Large intestine (tissue), 12 donors: ENCODE measurements at places on chromosomes 3 and 15.

GRCh38 chr3:194986208-194987043, 284.5 kb downstream of the XXYLT1 start:
- H3K4me3 ChIP-seq = no peak overlapping the region
- H3K27ac ChIP-seq = no peak overlapping the region
- peaks cover 12% of the 10 kb centered on the region for H3K4me1 ChIP-seq
- DNase-seq = no peak
- H3K27me3 ChIP-seq = no peaks in the 10 kb centered on the region

DNA sequence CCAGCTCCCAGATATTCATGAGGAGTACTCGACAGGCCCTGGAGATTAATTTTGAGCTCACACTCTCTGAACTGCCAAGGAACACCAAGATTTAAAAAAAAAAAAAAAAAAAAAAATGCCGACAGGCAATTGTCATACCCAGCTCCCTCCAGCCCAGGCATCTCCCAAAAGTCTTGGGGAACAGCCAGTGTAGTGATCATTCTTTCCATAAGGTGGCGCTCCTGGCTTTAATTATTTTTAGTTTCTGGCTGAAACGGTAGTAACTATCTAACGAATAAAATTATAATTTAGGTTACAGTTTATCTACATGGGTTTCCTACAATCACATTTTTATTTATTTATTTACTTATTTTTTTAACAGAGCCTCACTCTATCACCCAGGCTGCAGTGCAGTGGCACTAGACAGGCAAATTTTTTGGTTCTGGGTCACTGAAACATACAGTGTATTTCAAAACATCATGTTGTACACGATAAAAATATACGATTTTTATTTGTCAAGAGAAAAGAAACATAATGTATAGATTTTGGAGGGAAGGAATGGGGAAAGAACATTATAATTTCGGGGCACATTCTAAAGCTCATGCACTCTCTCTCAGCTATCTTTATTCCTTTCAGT, 157.3 kb downstream of the ADAMTS9 start:
- H3K4me3 ChIP-seq = no peak overlapping the region
- H3K27me3 ChIP-seq = no peaks in the 10 kb centered on the region
- DNase-seq = peak; percentile 17
- peaks cover 2% of the 10 kb centered on the region for H3K36me3 ChIP-seq
- no peak overlapping the region for H3K27ac ChIP-seq
- no peaks in the 10 kb centered on the region for H3K4me1 ChIP-seq

GRCh38 chr3:189239616-189240015, 67.8 kb downstream of the TPRG1 start:
- H3K4me3 ChIP-seq = no peak overlapping the region
- no peaks in the 10 kb centered on the region for H3K27me3 ChIP-seq
- no peak overlapping the region for H3K27ac ChIP-seq
- H3K4me1 ChIP-seq = no peaks in the 10 kb centered on the region
- DNase-seq = no peak

DNA sequence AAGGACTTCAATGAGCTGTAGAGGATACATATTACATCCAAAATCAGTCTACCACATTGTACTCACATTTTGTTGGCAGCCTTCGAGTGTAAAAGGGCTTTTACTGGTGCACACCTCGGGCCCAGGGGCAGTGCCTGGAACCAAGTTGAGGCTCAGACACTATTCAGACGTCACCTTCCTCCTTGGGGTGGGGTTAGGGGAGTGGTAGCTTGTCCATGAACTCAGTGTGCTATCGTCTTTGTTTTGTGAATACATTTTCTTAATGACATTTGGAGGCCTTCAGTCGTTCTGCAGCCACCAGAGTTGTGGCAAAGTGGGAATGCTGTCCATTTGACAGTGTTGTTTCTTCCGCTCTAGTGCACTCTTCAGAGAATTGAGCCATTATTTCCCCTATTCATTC, 114.2 kb downstream of the PGPEP1L start:
- no peak overlapping the region for H3K4me3 ChIP-seq
- no peak overlapping the region for H3K27ac ChIP-seq
- peaks cover 17% of the 10 kb centered on the region for H3K36me3 ChIP-seq
- H3K4me1 ChIP-seq = peaks cover 4% of the 10 kb centered on the region
- no peak for DNase-seq

DNA sequence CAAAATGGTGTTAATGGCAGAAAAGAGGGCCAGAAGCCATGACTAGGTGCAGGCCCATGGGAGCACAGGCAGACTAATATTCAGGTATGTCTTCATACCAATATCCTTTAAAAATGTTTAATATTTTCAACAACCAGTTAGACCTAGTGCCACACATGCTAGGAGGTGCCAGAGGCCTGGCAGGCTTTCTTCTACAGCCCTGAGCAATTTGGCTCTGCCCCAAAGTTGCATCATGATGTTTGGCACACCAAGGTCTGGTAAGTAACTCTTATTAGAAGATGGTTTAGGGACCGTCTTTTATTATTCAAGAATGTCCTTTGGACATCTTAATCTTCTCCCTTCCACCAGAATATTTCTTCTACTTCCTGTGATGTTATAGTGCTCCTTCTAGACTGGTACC, 34.8 kb downstream of the MITF start:
- H3K4me3 ChIP-seq = no peak overlapping the region
- H3K27me3 ChIP-seq = no peaks in the 10 kb centered on the region
- H3K36me3 ChIP-seq = no peaks in the 10 kb centered on the region
- no peak overlapping the region for H3K27ac ChIP-seq
- no peak for DNase-seq
- no peaks in the 10 kb centered on the region for H3K4me1 ChIP-seq

DNA sequence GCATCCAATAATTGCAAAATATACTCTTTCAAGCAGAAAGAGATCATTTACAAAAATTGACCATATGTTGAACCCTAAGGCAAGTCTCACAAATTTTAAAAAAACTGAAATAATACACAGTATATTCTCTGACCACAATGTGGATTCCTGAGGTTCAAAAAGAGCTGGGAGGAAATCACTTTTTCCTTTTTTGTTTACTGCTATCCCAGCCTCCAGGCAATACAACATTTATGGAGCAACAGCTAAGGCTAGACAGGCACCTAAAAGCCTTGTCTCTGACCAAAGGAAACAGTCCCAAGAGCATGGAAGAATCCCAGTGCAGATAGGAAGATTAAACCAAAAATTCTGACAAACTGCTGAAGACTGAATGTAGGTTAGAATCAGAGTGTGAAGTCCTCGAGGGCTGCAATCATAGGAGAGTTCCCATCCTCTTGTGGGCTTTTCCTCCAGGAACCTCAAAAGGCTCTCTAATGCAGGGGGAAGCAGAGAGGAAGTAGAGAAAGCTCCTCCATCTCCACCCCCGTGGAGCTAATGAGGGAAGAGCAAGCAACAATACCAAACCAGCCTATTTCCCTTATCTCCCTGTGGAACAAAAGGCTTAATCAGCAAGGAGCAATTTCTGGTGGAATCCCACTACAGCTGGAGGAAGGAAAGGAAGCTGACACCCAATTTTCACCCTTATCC, 57.0 kb downstream of the TMCC1 start:
- no peaks in the 10 kb centered on the region for H3K36me3 ChIP-seq
- no peak for DNase-seq
- no peaks in the 10 kb centered on the region for H3K27me3 ChIP-seq
- H3K27ac ChIP-seq = no peak overlapping the region
- H3K4me1 ChIP-seq = peaks cover 5% of the 10 kb centered on the region
- H3K4me3 ChIP-seq = no peak overlapping the region

- H3K27ac ChIP-seq = no peak overlapping the region
- no peaks in the 10 kb centered on the region for H3K27me3 ChIP-seq
- no peak for DNase-seq
- no peak overlapping the region for H3K4me3 ChIP-seq
These were observed 526.3 kb downstream of the OTOL1 start for GRCh38 chr3:162022911-162023310.

DNA sequence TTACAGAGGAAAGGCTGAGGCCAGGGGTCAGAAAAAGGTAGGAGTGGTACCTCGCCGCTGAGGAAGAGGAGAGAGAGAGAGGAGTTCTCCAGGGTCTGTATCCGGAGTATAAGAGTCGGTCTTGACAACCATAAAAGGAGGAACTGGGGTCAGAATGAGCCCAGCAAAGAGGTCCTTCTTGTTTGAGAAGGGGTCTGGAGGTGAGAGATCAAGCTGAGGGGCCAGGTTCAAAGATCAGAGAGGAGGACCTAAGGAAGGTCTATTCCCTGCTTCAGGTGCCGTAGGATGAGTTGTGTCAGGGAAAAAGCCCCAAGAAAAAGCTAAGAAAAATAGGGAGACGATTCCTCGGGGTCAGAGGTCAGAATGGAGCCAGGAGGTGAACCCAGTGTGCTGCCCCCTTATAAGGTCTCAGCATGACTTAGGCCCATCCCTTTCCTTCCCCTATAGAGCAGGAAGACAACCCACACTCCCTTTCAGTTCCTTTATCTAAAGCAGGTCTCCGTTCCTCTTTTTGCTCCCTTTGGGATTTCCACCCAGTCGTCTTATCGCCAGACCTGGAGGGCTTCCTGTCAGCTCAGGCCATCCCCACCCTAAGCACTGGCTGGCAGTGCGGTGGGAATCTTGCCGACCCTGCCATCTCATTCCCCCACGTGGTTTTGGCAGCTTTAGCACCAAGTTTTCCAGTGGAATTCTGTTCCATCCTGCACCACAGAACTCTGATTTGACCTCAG, 651 bp downstream of the MTMR14 start:
- H3K4me3 ChIP-seq = peak overlapping the region; percentile 83
- no peak overlapping the region for H3K27ac ChIP-seq
- DNase-seq = no peak
- no peaks in the 10 kb centered on the region for H3K27me3 ChIP-seq

GRCh38 chr3:126155819-126156218, 24.6 kb downstream of the ALDH1L1 start:
- no peaks in the 10 kb centered on the region for H3K4me1 ChIP-seq
- H3K27ac ChIP-seq = no peak overlapping the region
- H3K27me3 ChIP-seq = no peaks in the 10 kb centered on the region
- no peak overlapping the region for H3K4me3 ChIP-seq
- DNase-seq = no peak
- H3K36me3 ChIP-seq = peaks cover 70% of the 10 kb centered on the region

DNA sequence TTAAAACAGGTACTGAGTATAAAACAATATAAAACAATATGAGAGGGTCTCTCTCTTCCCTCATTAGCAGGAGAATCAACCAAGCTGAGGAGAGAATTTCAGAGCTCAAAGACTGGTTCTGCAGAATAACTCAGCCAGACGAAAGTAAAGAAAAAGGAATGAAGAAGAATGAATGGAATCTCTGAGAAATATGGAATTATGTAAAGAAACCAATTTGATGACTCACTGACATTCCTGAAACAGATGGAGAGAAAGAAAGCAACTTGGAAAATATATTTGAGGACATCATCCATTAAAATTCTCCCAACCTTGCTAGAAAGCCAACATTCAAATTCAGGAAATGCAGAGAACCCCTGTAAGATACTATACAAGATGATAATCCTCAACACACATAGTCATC, 630.9 kb downstream of the PYDC2 start:
- no peak overlapping the region for H3K27ac ChIP-seq
- H3K4me1 ChIP-seq = no peaks in the 10 kb centered on the region
- no peaks in the 10 kb centered on the region for H3K36me3 ChIP-seq
- no peaks in the 10 kb centered on the region for H3K27me3 ChIP-seq

GRCh38 chr3:156180077-156180476, 59.7 kb downstream of the KCNAB1 start:
- H3K36me3 ChIP-seq = no peaks in the 10 kb centered on the region
- H3K4me3 ChIP-seq = no peak overlapping the region
- no peaks in the 10 kb centered on the region for H3K4me1 ChIP-seq

DNA sequence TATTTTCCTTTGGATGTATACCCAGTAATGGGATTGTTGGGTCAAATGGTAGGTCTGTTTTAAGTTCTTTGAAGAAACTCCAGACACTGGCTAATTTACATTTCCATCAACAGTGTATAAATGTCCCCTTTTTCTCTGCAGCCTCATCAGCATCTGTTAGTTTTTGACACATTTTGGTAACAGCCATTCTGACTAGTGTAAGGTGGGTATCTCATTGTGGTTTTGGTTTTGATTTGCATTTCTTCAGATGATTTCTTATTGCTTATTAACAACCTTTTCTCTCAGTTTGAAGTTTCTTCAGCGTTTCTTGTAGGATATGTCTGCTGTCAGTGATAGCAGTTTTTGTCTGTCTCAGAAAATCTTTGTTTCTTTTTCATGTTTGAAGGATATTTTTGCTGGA, 15.4 kb downstream of the GALK2 start:
- no peak for DNase-seq
- no peak overlapping the region for H3K27ac ChIP-seq
- H3K4me3 ChIP-seq = no peak overlapping the region
- no peaks in the 10 kb centered on the region for H3K4me1 ChIP-seq
- no peaks in the 10 kb centered on the region for H3K36me3 ChIP-seq

GRCh38 chr3:169554611-169555010, 108.9 kb downstream of the MECOM start:
- DNase-seq = no peak
- H3K27ac ChIP-seq = no peak overlapping the region
- H3K4me1 ChIP-seq = no peaks in the 10 kb centered on the region
- H3K27me3 ChIP-seq = no peaks in the 10 kb centered on the region
- no peak overlapping the region for H3K4me3 ChIP-seq

GRCh38 chr15:64464276-64465005, 4.1 kb downstream of the ZNF609 start:
- H3K27me3 ChIP-seq = no peaks in the 10 kb centered on the region
- DNase-seq = peak; percentile 27
- no peak overlapping the region for H3K4me3 ChIP-seq
- peaks cover 20% of the 10 kb centered on the region for H3K4me1 ChIP-seq

- no peaks in the 10 kb centered on the region for H3K36me3 ChIP-seq
- no peak for DNase-seq
- no peaks in the 10 kb centered on the region for H3K27me3 ChIP-seq
- H3K27ac ChIP-seq = no peak overlapping the region
These were observed 29.6 kb downstream of the RPL22L1 start for GRCh38 chr3:170840291-170840859.

GRCh38 chr3:9124730-9125129, 124.7 kb downstream of the SRGAP3 start:
- no peaks in the 10 kb centered on the region for H3K4me1 ChIP-seq
- H3K27me3 ChIP-seq = no peaks in the 10 kb centered on the region
- H3K36me3 ChIP-seq = no peaks in the 10 kb centered on the region
- H3K4me3 ChIP-seq = no peak overlapping the region

DNA sequence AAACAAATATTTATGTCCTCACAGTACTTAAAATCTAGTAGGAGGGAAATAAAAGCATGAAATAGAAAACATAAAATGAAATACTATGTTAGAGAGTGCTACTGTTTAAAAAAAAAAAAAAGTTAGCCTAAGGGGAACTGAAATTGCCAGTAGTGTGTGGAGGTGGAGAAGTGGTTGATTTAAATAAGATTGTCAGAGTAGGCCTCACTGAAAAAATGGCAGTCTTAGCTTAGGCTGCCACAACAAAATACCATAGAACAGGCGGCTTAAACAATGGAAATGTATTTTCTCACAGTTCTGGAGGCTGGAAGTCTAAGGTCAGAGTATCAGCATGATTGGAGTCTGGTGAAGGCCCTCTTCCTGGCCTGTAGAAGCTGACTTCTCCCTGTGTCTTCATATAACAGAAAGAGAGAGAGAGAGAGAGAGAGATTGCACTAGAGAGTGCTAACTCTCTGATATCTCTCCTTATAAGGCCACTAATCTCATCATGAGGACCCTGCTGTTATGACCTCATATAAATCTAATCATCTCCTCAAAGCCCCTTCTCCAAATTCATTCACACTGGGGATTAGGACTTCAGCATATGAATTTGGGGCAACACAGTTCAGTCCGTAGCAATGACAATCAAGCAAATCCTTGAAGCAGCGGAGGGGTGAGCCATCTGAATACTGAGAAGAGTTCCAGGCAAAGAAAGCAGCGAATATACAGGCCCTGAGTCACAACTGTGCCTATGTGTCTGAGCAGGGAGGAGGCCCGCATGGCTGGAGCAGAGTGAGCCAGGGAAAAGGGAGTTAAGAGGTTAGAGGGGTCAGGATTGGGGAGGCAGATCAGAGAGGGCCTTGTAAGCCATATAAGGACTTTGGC, 23.6 kb upstream of the LRRC34 start:
- H3K36me3 ChIP-seq = no peaks in the 10 kb centered on the region
- DNase-seq = no peak
- no peaks in the 10 kb centered on the region for H3K4me1 ChIP-seq
- no peaks in the 10 kb centered on the region for H3K27me3 ChIP-seq
- no peak overlapping the region for H3K27ac ChIP-seq
